ENCODE measurements at places on chromosomes 2 and 18.

DNA sequence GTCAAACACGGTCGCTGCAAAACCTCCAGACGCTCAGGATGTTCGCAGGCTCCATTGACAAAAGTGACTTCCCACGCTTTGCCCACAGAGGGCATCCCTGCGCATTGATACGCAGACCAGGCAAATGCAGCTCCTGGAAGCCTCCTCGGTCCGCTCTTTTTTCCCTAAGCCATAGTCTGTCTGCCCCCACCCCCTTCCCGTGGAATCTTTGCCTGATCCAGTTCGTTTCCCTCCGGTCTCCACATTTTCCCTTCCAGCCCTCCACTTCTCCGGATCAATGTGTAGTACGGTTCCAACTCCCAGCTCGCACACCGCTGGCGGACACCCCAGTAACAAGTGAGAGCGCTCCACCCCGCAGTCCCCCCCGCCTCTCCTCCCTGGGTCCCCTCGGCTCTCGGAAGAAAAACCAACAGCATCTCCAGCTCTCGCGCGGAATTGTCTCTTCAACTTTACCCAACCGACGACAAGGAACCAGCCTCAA, at the start of gene DCC:
DCC (plus strand) TSS at position 307 of the 481 bp plus-strand sequence. CDS start 591 bp downstream, outside the sequence.
- no peak for DNase-seq

DNA sequence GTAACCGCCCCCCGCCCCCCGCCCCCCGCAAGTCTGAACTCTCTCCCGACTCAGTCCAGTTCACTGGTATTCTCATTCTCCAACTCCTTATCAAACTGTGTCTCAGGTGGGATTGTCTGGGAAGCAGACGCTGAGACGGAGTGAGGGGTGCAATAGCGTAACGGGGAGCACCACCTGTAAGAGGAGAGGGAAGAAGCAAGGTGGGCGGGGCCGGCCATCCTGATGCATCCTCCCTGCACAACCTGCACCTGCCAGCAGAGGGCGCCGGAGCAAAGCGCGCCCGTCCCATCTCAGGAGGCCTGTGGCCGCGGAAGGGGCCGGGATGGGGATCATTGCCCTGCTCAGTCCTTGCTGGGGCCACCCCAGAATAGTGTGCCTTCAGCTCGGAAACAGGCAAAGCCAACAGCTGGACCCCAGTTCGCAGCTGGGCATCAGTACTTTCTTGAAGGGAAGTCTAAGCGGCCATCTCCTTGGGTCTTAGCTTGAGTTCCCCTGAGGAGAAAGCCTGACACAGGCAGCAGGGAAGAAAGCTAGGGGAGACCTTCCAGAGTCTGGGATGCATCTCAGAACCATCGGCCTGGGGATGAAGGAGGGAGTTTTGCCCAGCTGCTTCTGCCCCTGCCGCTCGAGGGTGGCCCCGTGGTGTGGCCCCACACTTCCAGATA, 208.0 kb downstream of the TFCP2L1 start:
- peak; percentile 62 for DNase-seq

DNA sequence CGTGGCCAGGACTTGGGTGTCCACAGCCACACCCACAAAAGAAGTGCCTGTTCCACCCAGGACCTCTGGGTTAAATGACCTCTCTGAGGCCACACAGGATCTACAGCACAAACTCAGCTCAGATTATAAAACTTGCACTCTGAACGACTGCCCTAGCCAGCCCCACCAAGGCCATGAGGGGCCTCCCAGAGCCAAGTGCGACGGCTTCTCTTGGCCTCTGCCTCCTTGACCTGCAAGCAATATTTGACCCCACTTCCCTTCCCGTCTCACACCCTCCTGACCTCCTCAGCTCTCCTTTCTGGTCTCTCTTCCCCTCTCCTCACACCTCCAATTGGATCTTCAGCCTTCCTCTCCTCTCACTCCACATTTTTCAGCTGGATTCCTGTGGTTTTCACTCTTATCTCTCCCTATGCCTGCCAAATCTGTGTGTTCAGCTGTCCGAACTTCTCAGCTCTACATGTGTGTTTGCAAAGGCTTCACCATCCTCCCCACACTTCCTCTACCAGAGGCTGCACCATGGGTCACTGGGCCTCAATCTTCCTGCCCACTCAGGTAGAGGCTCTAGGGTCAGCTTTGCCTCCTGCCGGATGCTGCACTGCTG, 25.3 kb upstream of the STEAP3 start:
- DNase-seq = peak; percentile 64

GRCh38 chr2:101638181-101638711, 59.3 kb upstream of the MAP4K4 start:
- DNase-seq = no peak

- DNase-seq = no peak
These were observed 61.9 kb downstream of the AQP4 start for GRCh38 chr18:26803643-26804042.

- no peak for DNase-seq
These were observed 275.5 kb downstream of the KCNJ3 start for GRCh38 chr2:154974041-154974440.

- DNase-seq = peak; percentile 56
These were observed 114.2 kb downstream of the FHOD3 start for GRCh38 chr18:36411745-36412168.

GRCh38 chr2:153222231-153223165, 256.1 kb downstream of the RPRM start:
- no peak for DNase-seq

GRCh38 chr18:35753306-35753910, 171.9 kb downstream of the GALNT1 start:
- no peak for DNase-seq

- DNase-seq = no peak
These were observed 10.3 kb upstream of the CTAGE1 start for GRCh38 chr18:22427822-22428549.

GRCh38 chr18:57780318-57780705, 22.8 kb downstream of the ATP8B1 start:
- DNase-seq = peak; percentile 55

DNA sequence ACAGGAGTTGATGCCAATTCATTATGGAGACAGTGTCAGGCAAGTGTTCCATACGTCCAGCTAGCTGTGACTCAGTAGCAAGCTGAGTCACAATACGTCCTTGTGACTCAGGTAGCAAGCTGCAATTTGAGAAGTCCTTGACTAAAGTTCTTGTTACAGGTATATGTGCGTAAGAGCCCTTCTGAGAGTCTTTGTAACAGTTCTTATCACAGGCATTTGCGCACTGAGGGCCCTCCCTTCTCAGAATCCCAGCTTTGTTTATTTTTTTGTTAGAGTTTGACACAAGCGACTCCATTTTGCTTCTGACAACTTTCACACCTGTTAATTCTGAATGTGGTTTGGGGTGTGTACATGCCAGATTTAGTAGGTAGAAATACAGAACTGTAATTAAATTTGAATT, 20.1 kb upstream of the ACMSD start:
- peak; percentile 21 for DNase-seq

DNA sequence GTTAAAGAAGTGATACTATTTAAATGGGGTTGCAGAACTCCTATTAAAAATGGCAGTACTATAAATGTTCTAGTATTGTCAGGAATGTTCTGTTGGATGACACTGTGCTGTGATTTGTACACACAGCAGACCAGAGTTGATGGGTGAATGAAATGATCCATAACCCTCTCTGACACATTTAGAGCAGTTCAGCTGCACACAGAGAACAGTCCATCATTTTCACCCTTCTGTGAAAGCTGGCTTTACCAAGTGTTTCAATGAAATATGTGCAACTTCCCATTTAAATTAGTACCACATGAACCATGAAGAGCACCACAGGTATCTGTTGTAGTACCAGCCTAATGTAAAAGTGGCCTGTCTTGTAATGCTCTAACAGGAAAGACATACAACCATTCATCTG, 981.4 kb downstream of the TMEM182 start:
- DNase-seq = no peak

GRCh38 chr18:70523035-70523791, 234.4 kb downstream of the SOCS6 start:
- no peak for DNase-seq

GRCh38 chr2:147224070-147224469, 620.8 kb upstream of the ACVR2A start:
- DNase-seq = peak; percentile 8

GRCh38 chr2:113148606-113149552, 21.5 kb downstream of the IL1RN start:
- DNase-seq = no peak

DNA sequence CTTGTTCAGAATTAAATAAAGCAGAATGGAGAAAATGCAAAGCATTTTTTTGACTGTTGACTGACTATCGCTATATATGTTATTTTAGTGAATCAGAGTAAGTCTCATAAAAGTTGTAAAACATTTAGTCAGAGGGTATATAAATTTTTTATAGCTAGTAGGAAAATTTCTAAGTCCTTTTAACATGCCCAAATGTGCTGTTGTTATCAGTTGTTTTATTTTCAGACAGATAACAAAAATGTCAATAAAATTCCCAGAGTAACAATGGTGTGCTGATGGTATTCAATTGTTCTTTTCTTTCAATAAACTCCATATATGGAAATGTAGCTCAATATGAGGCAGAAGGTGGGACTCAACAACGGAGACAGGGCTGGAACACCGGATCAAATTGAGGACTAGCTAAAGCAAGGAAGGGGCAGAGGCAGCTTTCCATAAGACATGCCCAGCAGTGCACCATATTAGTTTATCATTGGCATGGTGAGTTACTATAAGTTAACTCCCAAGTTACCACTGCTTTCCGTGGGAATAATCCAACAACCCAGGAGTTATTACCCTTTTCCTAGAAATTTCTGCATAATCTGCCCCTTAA, 26.6 kb downstream of the GULP1 start:
- peak; percentile 31 for DNase-seq

GRCh38 chr2:128710242-128710641, 391.6 kb upstream of the HS6ST1 start:
- DNase-seq = no peak

DNA sequence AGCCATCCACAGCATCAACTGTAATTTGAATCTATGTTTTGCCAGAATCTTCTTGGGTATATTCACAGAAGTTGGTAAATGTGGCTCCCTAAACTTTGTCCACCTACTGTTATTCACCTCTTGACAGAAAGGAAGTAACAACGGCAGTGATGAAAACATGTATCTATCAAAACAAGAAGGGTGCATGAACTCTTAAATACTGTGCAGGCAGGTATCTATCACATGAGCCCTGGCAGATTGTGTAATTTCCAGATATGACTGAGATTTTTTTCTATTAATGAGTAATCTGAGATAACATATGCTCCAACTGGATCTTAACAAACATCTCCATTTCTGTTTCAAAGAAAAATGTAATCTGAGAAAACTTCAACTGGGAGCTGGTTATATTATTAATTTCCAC, 36.6 kb downstream of the SFT2D3 start:
- no peak for DNase-seq

GRCh38 chr2:210288408-210288807, 26.6 kb downstream of the MYL1 start:
- DNase-seq = no peak

- no peak for DNase-seq
These were observed 145.3 kb upstream of the DAPL1 start for GRCh38 chr2:158649846-158650245.

DNA sequence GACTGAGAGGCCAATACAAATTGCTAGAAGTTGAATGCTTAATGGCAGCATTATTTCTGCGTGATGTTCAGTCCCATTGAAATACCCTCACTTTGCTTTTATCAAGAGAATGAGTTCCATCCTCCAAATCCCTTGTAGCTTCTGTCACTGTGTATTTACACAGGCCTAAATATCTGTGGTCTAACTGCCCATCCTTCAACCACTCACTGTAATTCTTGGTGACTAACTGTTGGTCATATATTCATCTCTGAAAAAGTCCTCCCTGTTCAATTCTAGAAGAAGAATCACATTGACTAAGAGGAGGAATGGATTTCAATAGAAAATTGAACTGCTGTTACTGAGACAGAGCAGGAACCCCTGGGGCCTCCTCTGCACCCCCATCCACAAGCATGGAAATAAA, 74.2 kb upstream of the L3MBTL4 start:
- no peak for DNase-seq

DNA sequence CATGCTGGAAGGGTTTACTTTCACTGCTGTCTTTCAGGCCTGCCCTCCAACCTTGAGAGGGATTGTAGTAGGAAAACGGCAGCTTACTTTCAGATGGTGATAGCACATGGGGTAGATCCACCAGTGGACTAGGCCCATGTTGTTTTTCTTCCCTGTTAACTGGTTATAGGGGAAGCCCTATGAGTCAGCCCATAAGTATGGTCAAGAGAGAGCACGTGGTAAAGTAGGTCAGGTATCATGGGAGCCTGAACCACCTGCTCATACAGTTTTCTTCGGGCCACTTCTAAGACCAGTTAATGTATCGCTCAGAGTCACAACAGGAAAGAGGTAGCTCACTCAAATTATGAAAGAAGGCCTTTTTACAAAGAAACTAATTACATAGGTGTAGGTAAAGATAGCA, 33.0 kb downstream of the PDK1 start:
- peak; percentile 12 for DNase-seq

DNA sequence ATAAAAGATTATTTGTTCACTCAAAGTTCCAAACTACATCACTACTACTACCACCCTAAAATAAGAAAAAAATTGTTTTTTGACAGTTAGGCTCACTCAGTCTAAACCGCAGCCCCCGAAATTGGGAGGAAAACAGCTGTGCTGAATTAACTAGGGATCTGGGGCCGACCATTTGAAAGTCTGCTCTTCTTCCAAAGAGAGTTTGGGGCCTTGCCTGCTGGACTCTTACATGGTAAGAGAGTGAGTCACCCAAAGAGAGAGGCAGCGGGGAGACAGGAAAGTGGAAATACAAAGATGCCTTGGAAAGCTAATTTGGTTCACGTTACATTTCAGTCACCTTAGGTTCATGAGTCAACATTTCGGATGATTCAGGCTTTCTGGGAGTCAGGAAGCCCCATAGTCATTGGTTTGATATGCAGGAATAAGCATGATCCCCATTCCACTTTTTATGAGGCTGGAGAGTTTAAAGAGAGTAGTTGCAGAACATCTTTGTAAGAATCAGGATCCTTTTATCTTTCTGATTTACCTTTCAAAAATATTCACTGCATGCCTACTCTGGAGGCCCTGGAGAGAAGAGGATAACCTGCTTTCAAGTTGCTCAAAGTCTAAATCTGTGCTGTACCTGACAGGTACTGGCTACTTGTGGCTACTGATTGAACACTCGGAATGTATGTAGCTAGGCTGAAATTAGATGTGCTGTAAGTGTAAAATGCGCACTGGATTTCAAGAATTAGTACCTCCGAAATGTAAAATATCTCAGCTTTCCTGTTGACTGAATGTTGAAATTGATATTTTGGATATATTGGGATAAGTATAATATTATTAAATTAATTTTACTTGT, 995 bp upstream of the RTN4 start:
- DNase-seq = peak; percentile 99

GRCh38 chr2:70068119-70068518, 19.2 kb upstream of the PCBP1 start:
- DNase-seq = no peak

GRCh38 chr2:98027538-98027937, 31.8 kb upstream of the TMEM131 start:
- no peak for DNase-seq

- no peak for DNase-seq
These were observed 275.8 kb upstream of the CCDC68 start for GRCh38 chr18:55235094-55235461.

DNA sequence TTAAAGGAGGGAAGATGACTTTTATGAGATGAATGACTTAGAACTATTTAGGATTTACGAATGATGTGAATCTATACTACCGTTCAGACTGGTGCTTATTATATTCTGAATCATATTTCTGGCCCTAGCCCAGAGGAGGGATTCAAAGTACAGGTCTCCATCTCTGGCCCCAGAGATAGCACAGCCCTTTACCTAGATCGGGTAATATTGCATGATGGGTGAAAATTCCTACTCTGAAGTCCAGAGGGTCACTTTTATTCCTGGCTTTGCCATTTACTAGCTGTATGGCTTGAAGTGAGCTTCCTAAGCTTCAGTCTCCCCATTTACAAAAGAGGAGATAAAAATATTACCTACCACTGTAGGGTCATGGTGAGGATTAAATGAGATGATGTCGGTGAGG, 135.8 kb upstream of the OSR1 start:
- no peak for DNase-seq
